ENCODE measurements at places on chromosomes 4 and X.

GRCh38 chr4:110587666-110588285 lies 35.1 kb downstream of the PITX2 start:
- DNase-seq = peak; percentile 59

DNA sequence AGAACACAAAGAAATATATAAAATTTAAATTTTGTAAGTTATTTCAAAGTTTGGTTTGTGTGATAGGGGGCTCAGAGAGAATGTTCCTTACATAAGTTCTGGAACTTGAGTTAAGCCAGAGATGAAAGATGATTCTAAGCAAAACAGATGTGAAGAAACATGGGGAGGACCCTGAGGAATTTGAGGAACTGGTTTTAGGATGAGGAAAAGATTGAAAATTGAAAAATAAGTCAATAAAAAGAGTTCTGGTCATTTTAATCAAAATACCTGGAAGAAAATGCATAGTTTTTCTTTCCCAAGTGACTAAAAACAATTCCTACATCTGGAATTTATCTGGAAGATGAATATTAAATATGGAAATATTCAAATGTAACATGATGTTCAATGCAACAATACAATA lies 37.4 kb downstream of the HELQ start:
- no peak for DNase-seq

DNA sequence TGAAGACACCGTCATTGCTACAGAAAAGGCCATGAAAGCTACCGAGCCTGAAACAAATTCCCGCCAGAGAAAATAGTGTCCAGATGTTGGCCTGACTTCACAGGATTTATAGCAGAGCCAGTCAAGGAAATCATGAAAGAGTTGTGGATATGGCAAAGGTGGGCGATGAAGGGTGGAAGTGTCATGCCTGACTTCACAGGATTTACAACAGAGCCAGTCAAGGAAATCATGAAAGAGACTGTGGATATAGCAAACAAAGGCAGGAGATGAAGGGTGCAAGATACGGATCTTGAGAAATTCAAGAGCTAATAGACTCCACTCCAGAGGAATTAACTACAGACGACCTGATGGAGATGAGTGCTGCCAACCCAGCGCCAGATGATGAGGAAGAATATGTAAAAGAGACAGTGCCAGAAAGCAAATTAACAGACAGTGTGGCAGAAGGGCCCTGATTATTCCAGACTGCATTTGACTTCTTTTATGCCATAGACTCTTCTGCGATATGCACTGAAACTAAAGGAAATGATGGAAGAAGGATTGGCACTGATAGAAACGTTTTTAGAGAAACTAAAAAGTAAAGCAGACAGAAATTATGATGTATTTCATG lies 17.2 kb downstream of the TRMT44 start:
- DNase-seq = no peak

- no peak for DNase-seq
Measured at GRCh38 chrX:39893417-39894338, 204.1 kb downstream of the BCOR start.

GRCh38 chrX:137569470-137569891 lies 3.6 kb downstream of the ZIC3 start:
- DNase-seq = no peak

DNA sequence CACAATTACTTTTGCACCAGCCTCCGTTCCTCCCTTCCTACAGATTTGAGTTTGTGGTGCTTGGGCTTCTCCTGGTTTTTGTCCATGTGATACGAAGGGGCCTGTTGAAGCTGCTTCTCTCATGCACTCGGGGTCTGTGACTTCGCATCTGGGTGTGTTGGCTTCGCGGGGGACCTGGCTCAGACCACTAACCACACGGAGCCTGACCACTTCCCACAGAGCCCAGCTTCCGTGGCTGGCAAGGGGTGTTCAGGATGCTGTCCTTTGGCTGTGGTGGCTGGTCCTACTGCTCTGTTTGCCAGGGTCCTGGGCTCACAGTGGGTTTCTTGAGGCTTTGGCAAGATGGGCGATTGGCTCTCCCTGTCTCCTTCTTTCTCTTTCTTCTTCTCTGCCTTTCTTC lies 19.8 kb upstream of the XG start:
- DNase-seq = no peak

- no peak for DNase-seq
Measured at GRCh38 chr4:689723-690122, 772 bp upstream of the SLC49A3 start.

DNA sequence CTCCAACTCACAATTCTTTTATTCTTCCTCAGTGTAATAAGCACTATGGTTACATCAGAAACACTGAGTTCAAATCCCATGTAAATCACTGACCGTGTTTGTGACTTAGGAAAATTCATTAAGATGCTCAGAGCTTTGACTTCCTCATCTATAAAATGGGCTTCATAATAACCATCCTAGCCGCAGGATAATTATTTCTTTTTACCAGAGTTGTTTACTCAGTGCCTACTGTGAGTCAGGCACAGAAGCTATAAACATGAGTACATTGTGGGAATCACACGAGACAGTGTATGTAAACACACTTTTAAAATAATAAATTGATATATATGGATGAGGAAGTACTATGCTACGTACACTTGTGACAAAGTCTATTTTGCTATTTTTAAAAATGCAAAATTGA lies 296.3 kb upstream of the TENM3 start:
- no peak for DNase-seq

DNA sequence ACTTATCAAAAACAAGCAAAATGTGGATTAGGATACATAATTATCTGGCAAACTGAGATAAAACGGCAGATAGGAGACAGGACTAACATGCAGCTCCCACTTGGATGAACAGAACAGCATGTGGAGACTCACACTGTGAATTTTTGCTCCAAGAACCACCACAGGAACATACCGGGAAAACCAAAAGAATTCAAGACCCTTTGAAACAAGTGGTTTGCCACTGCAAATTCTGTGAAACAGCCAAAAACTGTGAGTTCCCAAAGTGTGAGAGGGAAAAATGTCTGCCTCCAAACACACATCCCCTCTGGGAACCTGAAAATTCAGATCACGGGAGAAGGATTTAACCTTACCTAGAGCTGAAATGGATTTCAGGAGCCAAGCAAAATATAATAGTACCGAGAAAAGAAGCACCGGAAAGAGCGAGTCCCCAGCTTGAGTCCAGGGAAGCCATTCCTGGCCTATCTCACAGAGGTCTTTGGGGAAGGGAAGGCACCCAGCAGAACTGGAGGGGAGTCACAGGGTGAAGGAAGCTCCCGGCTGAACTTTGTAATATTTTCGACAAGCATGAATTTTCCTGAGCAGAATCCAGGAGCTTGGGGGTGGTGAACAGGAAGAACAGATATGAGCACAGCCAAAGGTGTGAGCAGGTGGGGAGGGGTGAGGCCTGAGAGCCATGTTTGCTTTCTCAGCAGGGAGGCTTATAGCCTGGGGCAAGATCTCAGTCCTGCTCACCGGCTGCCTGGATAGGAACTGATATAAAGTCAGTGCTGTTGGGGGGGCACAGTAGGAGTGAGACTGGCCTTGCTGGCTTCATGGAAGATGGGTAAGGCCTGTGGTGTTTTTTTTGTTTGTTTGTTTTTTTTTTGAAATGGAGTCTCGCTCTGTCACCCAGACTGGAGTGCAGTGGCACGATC lies 23.9 kb downstream of the MANBA start:
- DNase-seq = peak; percentile 62

GRCh38 chr4:30943356-30943755 lies 223.2 kb downstream of the PCDH7 start:
- no peak for DNase-seq

GRCh38 chr4:27685091-27685490 lies 824.5 kb downstream of the STIM2 start:
- DNase-seq = no peak

DNA sequence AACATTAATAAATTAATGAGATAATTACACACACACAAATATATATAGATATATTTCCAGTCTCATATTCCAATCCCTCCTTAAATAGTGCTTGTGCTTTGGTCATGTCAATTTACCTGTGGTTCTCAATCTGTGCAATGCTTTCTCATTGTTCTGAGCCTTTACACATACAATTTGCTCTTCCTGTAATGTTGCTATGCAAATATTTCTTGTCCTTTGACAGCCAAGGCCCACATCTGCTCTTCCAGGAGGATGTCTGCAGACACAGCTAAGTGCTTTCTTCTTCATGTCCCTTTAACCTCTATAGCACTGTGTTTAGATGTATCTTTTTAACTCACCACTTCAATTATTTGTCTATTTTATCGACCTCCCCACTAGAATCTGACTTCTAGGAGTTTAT lies 67.3 kb upstream of the RAPGEF2 start:
- DNase-seq = no peak

DNA sequence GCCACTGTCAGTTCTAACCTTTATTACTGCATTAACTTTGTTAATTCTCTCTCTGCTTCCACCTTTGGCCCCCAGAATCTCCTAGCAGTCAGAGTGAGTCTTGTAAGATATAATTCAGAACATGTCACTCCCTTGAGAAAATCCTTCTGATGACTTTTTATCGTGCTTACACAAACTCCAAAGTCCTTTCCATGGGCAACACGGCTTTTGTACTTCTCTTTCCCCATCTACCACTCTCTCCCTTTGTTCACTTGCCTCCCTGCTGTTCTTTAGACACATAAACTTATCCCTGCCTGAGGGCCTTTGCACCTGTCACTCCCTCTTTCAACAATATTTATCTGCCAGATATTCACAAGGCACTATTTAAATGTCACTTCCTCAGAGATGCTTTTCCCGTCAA lies 64.8 kb downstream of the MAOB start:
- no peak for DNase-seq

DNA sequence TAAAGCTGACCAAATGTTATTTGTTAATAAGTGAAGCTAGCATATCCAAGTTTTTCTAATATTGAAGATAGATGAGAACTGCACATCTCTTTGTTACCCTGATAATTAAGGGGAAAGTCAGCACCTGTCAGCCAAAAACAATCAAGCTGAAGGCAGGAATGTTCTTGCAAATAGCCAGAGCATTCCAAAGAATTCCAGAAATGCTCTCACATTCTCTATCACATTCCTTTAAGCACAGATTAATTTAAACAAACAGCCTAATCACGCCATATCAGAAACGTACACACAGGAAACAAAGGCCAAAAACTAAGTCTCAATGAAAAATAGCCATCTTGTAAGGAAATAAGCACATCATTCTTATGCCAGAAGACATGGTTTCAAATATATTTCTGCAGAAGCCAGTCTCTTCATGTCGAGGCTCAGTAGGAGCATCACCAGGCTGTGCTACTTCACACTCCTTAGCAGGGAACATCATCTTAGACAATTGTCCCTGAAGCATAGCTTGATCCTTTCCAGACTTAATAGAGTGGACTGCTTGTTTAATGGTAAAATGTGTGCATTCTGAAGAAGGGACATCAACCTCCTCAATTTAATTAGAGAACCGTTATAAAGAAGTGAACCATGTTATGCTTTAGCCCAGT lies 252.9 kb upstream of the TTC29 start:
- DNase-seq = no peak

- DNase-seq = no peak
Measured at GRCh38 chrX:25016938-25017598, 1.3 kb upstream of the ARX start.

GRCh38 chr4:32135642-32136041 lies 1415.5 kb downstream of the PCDH7 start:
- no peak for DNase-seq

DNA sequence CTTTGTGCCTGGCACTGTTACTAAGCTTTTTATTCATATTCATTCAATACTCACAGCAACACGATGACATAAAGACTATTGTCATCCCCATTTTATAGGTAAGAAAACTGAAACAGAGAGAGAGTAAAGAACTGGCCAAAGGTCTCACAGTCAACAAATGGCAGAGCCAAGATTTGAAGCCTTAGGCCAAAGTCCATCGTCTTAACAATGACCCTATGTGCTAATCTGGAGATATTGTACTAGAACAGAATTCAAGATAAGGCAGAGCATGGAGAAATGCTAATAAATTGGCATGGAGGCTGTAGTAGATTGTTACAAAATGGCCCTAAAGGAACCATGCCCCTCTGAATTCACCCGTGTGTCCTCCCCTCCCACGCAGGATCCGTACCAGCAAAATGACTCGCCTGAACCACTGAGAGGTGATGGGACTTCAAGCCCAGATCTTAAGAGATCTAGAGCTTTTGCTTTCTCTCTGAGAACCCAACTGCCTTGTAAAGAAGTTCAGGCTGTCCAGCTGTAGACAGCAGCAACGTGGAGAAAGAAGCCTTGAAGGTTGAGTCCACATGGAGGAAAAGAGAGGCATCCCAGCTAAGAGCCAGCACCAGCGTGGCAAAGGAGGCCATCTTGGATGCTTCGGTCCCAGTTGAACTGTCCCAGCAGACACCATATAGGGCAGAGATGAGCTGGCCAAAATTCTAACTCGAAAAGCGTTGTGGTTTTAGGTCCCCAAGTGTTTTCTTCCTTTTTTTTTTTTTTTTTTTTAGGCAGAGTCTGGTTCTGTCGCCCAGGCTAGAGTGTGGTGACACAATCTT lies 52.8 kb upstream of the RBM47 start:
- DNase-seq = no peak

GRCh38 chr4:120672558-120673147 lies 249.9 kb downstream of the PRDM5 start:
- DNase-seq = peak; percentile 41

DNA sequence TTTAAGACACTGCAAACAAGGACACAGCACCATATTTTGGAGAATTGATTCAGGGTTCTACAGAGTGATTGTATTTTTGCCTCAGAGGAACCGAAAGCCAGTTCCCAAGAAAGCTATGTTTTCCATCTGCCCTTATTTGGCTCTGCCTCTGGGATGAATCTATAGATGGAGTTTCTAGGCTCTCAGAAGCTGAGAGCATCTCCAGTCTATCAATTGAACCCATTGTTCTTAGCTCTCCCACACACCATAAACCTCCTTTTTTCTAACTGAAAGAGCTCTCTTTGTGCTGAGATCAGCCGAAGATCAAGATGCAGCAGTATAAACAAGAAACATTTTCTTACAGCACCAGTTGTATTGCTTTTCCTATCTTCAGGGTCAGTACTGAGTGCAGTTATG lies 16.9 kb downstream of the PLP1 start:
- DNase-seq = no peak
